ENCODE measurements at places on chromosomes 2 and 18.

- no peak for DNase-seq
These were observed 63.5 kb upstream of the RBM44 start for GRCh38 chr2:237734905-237735623.

- no peak for DNase-seq
These were observed 50.0 kb upstream of the RFX8 start for GRCh38 chr2:101524806-101525430.

DNA sequence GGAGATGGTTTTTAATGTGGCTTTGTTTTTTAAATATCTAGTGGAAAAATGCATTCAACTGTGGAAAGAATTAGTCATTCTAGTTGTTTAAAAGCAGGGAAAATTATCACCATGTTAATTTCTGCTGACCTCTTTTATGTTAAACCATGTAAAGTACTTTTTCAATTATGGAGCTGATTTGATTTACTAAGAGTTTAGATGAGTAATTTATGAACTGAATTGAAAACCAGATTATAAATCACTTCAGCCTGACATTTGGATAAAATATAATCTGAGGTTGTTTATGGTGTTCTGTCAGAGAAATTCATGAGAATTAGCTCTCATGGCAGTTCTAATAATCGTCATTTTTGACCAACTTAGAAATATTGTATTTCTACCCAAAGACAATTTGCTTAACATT is 11.6 kb downstream of the ITGA4 start:
- no peak for DNase-seq

DNA sequence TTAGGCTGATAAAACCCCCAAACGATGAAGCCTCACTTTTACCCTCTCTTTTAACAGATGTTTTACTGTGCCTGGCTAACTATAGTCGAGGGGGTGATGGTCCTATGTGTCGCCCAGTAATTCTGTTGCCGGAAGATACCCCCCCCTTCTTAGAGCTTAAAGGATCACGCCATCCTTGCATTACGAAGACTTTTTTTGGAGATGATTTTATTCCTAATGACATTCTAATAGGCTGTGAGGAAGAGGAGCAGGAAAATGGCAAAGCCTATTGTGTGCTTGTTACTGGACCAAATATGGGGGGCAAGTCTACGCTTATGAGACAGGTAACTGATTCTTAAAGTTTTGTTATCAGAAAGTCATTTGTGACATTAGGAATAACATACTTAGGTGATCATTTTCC is 20.4 kb downstream of the MSH6 start:
- no peak for DNase-seq

DNA sequence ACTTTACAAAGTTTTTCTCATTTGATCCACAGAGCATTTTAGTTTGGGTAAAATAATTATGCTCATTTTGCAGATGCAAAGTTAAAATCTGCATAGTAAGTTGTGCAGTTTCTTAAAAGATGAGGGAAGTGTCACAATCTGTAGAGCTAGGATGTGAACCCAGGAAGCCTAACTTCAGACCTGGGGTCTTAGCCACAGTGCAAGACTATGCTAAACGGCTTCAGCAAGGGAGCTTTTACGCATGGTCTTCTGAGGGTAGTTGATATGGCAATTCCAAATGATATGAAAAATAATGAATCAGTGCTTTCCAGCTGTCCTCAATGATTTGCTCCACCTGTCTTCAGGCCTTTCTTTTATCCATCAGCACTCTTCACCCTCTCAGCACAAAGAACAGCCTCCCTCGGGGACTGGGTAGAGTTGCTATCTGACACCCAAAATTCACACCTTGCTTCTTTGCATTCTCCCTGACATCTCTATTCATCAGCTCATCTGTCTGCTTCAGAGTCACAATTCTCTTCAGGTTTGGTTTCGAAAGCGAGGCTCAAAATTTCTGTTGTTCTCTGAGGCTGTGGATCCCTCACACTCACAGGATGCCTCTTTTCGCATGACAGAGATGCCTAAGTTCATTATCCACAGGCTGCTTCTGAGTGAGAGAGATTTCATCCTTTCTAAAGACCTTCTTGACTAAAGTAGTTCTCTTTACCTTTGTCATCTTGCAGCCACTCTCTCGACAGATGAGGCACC is 302.5 kb downstream of the NRXN1 start:
- DNase-seq, result no peak

DNA sequence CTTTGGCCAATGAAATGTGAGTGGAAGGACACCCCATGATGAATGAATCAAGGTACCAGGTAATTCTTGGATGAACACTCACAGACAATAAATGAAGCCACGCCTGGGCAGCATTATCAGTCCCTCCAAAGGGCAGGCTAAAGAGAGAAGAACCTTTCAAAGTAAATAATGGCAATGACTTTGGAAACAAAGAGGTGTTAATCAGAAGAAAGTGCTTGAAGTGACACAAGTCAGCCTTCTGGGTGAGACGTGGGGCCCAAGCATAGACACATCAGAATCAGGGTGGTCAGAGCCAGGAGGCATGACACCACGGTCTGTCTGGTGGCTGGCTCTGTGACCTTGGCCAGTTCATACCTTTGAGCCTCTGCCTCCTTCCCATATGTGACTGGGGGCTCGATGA is 103.3 kb downstream of the POLR1A start:
- no peak for DNase-seq

- peak; percentile 65 for DNase-seq
These were observed 7.8 kb downstream of the ANTXR1 start for GRCh38 chr2:69020496-69021426.

DNA sequence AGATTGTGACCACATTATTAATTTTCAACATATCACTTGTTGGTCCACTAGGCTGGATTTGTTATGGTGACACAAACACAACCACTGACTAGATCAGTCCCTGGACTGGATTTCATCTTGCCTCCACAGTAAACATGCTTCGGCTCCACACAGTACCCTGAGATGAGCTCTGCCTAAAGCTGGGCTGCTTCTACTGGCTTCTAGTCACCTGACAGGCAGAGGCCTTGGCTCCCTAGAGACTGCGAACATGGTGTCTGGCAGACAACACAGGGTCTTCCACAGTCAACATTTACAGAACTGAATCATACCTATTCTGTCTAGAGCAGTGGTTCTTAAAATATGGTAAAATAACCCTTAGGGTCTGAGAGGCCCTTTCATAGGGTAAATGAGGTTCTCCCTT is 69.2 kb downstream of the RIT2 start:
- no peak for DNase-seq

GRCh38 chr2:47218899-47219525 is 63.9 kb upstream of the STPG4 start:
- DNase-seq, result no peak

DNA sequence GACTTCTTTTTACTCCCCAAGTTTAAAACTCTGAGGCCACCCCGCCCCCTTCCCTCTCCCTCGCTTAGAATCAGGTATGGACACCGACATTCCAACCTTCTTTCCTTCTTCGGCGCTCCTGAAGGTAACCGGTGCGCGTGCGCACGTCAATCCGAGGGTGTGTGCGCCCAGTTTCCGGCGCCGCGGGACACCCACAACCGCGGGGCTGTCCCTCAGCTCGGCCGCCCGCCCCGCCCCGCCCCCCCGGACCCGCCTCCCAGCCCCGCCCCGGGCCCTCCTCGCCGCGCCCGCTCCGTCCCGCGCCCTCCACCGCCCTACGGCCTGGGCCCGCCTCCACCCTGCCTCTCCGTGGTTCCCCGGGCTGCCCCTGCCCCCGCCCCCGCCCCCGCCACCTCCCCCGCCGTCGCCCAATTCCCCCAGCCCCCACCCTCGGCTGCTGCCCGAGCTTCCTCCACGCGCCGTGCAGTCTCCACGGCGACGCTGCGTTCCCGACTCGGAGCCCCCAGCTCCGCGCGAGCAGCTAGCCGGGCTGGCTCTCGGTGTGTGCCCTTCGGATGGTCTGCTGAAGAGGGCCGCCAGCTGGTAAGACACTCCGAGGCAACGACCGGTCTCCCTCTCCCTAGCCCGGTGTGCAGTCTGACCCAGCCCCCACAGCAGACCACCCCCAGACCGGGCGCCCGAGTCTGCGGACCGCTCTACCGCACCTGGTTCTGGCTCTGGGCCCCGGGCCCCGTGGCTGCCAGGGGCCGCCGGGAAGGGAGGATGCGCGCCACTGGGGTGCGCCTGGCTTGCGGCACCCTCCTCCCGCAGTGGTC is 635 bp downstream of the ERICH2 start:
- peak; percentile 85 for DNase-seq

- no peak for DNase-seq
These were observed 44.4 kb downstream of the EN1 start for GRCh38 chr2:118803012-118803411.

DNA sequence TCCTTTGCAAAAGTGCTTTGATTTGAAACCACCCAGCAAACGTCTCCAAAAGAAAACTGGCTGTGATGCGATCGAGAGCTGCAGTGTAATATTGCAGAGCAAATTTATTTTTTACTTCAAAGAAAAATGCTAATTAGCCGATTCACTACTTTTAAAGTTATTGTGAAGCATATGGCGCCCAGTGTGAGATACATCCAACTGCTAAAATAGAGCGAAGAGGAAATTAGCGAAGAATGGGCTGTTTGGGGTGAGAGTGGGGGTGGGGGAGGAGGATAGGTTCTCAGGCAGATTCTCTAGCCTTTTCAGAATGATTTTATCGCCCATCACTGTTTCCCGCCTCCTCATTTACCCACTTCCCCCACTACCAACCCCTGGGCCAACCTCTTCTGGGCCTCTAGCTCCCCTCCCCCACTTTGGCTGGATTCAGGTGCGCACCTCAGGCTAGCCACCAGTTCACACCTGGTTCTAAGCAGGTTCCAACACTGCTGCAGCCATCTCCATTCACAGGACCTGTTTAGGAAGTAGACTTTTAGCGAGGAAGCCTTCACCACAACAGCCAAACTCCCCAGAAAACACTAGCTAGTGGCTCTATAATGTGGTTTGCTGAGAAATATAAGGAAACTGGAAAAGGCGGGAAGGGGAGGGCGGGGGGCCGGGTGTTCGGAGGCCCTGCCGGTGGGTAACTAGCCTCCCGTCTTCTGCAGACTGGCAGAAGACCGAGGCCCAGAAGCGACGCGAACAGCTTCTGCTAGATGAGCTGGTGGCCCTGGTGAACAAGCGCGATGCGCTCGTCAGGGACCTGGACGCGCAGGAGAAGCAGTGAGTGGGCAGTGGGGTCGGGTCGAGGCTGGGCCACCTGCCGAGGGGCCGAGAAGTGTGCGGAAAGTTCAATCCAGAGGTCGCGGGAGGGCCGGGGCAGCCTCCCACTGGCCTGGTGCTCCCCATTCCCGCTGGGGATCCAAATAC is 6.0 kb upstream of the OTX1 start:
- DNase-seq, result no peak

DNA sequence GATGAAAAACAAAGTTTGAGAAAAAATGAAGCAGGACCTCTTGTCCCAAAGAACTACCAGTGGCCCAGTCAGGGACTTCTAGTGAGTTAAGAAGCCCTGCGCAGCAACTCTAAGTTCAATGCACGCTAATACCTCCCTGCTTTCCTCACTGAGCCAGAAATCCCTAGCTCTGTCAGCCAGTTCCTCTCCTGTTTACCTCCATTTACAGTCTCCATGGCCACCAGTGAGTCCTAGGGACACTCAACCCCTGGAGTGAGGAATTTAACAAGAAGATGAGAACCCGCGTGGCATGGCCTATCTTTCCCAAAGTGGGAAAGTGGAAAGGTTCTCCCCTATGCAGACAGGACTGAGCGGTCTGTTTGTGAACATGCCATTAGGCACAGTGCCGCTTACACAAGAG is 31.0 kb downstream of the MRPL33 start:
- DNase-seq, result no peak

DNA sequence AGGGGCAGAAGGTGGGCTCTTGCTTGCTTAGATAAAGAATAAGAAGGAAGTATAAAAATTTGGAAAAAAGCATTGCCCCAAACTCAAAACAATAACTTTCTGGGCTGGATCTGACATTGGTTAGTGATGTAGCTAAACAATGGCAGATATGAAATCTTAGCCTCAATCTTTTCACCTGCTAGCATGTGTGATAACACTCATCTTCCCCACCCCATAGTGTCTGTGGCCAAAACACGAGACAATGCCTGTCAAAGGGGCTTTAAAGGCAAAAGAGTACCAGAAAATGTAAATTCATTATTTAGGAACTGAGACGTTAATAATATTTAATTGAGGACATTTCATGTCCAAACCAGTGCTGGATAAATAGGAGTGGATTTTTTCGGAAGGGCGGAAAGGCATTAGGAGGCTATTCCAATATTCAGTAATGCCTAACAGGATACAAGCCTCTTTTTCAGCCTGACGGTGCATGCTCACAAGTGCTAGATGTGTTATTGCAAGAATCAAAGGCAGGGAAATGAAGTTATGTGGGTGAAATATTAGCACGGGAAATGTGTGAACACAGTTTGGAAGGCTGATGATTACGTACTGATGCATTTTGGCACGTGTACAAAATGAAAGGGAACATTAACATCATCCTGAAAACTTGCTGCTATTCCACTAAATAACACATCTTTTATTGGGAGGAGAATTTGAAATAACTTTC is 395.7 kb downstream of the GALR1 start:
- DNase-seq, result no peak

GRCh38 chr2:60885683-60886082 is 4.3 kb downstream of the REL start:
- no peak for DNase-seq

DNA sequence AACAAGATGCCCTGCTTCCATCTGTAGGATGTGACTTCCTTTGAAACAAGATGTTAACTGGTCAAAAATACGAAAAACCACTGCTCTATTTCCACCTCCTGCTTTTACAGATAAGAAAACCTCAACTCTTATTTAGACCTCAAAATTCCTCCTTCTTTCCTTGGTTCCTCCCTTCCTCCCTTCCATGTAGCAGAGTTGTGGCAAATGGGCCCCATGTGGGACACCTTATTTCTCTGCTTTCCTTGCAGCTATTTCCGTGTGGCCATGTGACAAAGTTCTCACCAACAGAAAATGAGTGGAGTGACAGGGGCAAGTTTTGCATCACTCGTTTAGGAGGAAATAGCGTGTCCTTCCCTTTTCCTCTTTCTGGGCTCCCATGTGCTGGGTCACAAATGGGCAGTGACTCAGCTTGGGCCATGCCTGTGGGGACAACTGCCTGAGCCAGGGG is 69.4 kb upstream of the SMAD2 start:
- no peak for DNase-seq

DNA sequence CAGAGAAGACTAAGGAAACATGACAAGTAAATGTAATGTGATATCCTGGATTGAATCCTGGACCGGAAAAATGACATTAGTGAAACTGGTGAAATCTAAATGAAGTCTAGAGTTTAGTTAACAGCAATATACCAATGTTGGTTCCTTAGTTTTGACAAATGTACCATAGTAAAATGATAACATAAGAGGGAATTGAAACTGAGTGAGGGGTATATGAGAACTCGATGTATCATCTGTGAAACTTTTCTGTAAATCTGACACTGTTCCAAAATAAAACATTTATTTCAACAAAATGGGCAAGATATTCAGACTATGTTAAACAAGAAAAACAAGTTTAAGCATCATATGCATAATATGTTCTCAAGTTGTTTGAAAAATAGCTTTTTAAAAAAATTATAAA is 63.8 kb downstream of the OLA1 start:
- DNase-seq, result no peak

- no peak for DNase-seq
These were observed 33.7 kb upstream of the STAT4 start for GRCh38 chr2:191184457-191184856.
